Thymus (tissue), 14 donors: ENCODE measurements at places on chromosomes 2 and 18. TPM values are rescaled to one million over a fixed set of nuclear protein-coding genes. Genes with fewer than 3 reads are reported as not detected.
A peak's percentile ranks its signal among the peaks of the same experiment; 100 is the strongest.

The DLX2 gene
- 0.09 TPM for total RNA-seq

The OTX1 gene
- not detected for total RNA-seq

The TUBA3D gene
- 0.05 TPM for total RNA-seq

- no peak for DNase-seq
These were observed 308.6 kb downstream of the RNF144A start for GRCh38 chr2:7225848-7226247.

GRCh38 chr2:74261204-74261864, 62.9 kb downstream of the MTHFD2 start:
- no peak for DNase-seq

- DNase-seq, result no peak
These were observed 18.8 kb upstream of the MREG start for GRCh38 chr2:216031960-216032689.

- DNase-seq, result no peak
These were observed 89.6 kb downstream of the BCL2 start for GRCh38 chr18:63229971-63230370.

- DNase-seq, result no peak
These were observed 121.9 kb downstream of the NDUFA10 start for GRCh38 chr2:239903210-239903609.

GRCh38 chr2:11406267-11406957, 59.5 kb downstream of the E2F6 start:
- DNase-seq, result no peak

GRCh38 chr18:23453680-23454058, 582 bp downstream of the RIOK3 start:
- DNase-seq, result peak; percentile 23

- no peak for DNase-seq
These were observed 16.5 kb downstream of the SLC4A3 start for GRCh38 chr2:219643788-219644398.

DNA sequence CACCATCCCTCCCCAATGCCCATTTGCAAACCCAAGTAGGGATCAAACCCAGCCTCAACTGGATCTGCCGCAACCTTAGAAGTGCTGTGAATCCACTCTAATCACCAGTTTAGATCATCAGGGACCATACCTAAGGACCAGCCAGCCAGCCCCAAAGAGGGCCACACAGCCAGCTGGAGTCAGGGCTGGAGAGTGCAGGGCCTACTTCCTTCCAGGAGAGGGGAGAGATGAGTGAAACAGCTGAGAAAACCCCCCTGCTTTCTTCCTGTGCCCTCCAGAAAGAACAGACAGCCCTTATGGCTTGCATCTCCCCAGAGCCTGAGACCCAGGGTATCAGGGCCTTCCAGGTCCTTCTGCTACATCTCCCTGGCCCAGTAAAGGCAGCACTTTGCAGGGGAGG, 25.8 kb downstream of the YPEL5 start:
- DNase-seq, result no peak

DNA sequence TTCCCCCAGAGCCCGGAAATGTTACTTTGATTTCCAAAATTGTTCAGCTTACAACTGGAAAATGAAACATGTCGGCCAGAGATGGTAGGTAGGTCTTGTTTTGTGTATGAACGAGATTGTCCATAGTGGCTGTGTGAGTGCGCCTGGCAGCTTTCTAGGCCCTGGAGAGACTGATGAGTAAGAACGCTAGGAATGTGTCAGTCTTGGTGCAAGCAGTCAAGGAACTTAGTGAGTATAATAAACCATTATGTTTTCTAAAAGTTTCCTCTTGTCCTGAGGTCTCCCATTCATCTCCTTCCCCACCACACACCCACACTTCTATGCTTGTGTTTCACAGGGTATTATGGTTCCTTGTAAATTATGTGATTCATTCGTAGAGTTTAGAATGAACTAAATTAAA, 234.2 kb downstream of the CDH2 start:
- DNase-seq, result no peak

- DNase-seq, result no peak
These were observed 147.4 kb upstream of the STK17B start for GRCh38 chr2:196318517-196319377.

DNA sequence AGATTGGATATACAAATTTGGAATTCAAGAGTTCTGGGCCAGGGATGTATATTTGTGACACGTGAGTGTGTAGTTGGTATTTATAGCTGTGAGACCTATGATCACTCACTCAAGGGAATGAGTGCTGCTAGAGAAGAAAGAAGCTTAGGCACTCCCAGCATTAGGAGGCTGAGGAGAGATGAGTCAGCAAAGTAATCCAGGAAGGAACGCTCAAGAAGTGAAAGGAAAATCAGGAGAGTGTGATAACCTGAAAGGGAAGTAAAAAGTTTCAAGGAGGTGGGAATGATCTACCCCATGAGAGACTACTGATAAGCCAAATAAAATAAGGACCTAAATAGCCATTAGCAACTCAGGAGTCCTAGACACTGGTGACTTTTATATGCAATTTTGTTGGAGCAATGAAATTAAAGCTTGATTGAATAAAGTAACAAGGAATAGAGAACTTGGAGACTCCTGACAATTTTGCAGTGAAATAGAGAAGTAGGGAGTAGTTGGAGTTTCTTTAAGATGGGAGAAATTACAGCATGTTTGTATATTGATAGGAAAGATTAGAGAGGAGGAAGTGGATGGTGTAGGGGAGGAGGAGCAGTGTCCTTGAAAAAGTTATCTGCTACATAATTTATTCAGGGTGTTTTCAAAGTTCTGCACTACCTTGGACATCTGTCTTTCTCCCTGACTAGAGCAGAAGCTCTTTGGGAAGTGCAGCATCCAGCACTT, 89.9 kb downstream of the UBE2E3 start:
- no peak for DNase-seq

DNA sequence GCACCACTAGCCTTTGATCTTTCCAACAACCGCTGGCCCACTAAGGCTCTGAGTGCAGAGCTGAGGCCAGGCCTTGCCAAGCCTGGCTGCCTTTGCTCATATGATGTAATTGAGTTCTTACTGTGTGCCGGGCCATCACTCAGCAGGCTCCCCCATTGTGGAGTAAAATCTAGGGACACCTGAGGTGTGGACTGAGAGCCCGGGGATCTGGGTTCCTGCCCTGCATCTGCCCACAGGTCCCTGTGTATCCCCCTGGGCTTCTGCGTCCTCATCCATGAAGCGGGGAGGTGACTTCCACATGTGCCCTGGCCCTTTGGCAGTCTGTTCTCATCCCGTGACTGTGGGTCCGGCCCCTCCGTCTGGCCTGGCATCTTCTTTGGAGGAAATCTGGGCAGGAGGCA, 33.8 kb downstream of the GREB1 start:
- no peak for DNase-seq

DNA sequence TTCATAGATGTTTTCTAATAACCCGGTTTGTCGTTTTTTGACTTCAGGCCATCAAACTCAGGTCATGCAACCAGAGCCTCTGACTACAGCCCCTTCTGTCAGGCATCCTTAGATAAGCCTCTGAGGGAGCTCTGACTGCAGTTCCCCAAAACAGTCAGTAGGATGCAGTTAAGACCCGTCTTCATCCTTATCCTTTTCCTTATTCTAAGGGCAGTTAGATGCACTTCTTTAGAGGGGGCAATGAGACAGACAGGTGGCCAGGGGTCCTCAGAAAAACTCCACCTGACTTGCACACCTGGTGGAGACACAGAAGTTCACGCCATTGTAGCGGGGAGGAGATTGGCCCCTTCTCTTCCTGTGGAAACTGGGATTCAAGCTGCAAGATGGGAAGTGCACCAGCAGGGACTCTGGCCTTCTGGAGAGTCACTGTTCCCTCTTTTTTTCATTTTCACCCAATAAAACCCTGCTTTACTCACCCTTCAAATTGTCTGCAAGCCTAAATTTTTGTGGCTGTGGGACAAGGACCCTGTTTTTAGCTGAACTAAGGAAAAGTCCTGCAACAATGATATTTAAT, 104.8 kb upstream of the TFPI start:
- DNase-seq, result no peak

DNA sequence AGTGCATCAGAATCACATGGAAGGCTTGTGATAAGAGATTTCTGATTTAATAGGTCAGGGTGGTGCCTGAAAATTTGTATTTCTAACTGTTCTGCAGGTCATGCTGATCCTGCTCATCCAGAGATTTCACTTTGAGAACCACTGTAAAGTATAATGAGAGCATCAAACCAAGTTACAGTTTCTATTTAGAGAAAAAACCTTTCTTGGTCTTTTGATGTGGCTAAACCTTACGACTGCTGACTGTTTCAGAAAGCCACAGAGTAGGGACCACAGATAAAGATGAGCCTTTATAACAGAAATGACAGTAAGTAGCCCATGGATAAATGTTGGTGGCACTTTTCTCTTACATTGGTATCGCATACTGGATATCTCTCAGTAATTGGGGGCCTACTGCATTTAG, 109.4 kb upstream of the FANCL start:
- DNase-seq, result peak; percentile 15
